ENCODE measurements at places on chromosomes 12 and 14.

GRCh38 chr14:49420201-49420600 lies 166.0 kb downstream of the RPS29 start:
- no peak for DNase-seq

GRCh38 chr14:89669193-89669592 lies 252.2 kb upstream of the FOXN3 start:
- no peak for DNase-seq

GRCh38 chr12:57343703-57344378 lies 87.0 kb downstream of the R3HDM2 start:
- no peak for DNase-seq

DNA sequence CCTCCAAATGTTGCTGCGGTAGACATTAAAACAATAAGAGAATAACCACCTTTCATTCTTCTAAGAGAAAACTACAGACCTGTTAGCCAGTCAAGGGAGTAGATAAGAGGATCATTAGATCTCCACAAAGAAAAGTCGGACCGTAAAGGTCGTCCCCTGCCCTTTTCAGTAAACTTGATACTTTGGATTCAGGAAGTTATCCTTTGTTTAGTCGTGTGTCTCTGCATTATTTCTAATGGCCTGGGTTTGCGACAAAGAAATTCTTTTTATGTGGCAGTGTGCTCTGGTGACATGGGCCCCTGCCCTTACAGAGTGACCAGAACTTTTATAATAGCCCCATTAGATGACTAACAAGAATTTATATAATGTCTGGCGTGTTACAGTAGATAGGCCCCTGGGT lies 44.6 kb upstream of the EVL start:
- no peak for DNase-seq

- DNase-seq: peak; percentile 46
Observed at GRCh38 chr14:58297412-58297761, 968 bp upstream of the ARID4A start.

- no peak for DNase-seq
Observed at GRCh38 chr12:110233212-110233903, 47.7 kb upstream of the ATP2A2 start.

DNA sequence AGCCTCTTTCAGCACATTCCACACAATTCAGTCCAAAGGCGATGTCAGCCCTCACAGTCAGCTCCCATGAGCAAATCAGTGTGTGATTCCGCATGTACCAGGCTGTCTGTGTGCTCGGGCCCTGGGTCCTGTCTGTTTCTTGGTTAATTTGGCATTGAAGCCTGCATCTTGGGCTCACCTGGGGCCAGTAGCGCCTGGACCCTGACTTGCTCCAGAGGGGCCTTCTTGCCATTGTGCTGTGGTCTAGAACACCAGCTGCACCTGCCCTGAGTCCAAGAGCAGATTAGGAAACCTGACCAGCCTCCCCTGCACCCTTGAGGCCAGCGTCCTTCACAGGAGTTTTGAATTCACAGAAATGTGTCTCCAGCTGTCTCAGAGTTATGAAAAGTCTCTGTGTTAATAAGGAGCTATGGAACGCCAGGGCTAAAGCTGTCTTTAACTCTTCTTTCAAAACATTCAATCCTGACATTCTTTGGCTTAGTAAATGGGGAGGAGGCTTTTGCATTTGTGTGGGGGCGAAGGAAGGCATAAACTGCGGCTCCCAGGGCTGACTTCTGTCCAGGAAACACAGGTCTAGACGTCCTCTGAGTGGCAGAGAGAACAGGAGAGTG lies 102.2 kb downstream of the ARF6 start:
- DNase-seq: no peak

DNA sequence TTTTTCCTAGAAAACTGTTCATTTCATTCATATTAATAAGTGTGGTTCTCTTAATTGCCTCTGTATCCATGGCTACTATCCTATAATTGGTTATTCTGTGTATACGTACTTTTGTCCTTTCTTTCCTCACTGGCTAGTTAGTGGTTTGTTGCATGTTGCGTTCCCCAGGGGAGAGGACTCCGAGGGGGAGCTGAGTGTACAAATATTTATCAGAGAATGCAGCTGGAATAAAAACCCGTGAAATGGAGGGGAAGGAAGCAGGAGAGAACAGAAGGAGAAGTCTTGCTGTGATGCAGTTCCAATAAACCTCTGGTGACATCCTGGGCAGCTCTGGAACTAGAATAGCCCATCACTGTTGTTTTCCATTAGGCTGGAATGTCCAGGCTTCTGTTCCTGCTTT lies 117.1 kb upstream of the RGS6 start:
- DNase-seq: no peak

GRCh38 chr12:96223411-96224218 lies 29.4 kb downstream of the ELK3 start:
- no peak for DNase-seq

DNA sequence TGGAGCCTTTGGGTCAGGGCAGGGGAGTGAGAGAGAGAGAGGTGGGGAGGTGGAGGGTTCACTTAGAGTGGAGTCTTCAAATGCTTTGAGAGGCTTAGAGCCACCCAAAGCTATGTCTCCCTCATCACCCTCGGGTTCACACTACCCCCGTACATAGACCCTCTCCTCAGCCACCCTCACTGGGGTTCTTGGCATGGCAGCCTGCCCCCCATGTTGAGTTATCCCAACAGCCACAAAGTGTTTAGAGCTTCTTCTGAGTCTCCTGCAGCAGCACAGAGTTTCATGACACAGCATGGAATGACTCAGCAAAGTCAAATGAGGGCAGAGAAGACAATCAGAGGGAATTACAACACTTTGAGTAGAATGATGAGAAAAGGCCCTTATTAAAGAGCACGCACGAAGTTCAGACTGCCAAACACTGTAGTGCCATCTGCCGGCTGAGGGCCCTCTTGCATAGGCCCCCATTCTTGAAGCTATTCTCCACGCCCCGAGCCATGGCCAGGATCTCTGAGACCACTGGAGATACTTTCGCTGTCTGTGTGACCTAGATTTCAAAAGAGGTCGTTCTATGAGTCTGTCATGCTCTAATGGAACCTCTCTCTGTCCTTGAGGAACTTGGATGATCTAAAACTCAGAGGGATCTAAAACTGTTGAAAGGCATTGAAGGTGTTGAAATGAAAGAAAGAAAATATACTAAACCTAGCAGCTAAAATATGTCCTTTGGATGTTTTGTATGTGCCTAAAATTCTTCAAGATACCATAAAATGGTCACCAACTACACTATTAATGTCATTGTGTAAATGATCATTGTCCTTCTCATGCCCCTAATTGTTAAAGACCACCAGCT lies 221.9 kb downstream of the PELI2 start:
- DNase-seq: peak; percentile 63

All from HS-27A (cell line).